ENCODE measurements at places on chromosomes 16 and 17. TPM values are rescaled to one million over a fixed set of nuclear protein-coding genes. Genes with fewer than 3 reads are reported as not detected.

- no peak overlapping the region for H3K27ac ChIP-seq
- no peaks in the 10 kb centered on the region for H3K27me3 ChIP-seq
- H3K36me3 ChIP-seq: no peaks in the 10 kb centered on the region
- H3K4me3 ChIP-seq: no peak overlapping the region
These were observed 4.5 kb upstream of the PRDM7 start for GRCh38 chr16:90081606-90081970.

- no peak for DNase-seq
- no peaks in the 10 kb centered on the region for H3K27me3 ChIP-seq
- no peak overlapping the region for H3K4me3 ChIP-seq
These were observed 126.6 kb upstream of the MED13 start for GRCh38 chr17:62191390-62192361.

- no peak overlapping the region for H3K27ac ChIP-seq
- H3K27me3 ChIP-seq: peaks cover 64% of the 10 kb centered on the region
- H3K36me3 ChIP-seq: no peaks in the 10 kb centered on the region
- no peak overlapping the region for H3K4me3 ChIP-seq
- H3K4me1 ChIP-seq: no peaks in the 10 kb centered on the region
These were observed 68.1 kb upstream of the SEC14L1 start for GRCh38 chr17:77072670-77073069.

KRTAP9-8 gene
- total RNA-seq: not detected

DNA sequence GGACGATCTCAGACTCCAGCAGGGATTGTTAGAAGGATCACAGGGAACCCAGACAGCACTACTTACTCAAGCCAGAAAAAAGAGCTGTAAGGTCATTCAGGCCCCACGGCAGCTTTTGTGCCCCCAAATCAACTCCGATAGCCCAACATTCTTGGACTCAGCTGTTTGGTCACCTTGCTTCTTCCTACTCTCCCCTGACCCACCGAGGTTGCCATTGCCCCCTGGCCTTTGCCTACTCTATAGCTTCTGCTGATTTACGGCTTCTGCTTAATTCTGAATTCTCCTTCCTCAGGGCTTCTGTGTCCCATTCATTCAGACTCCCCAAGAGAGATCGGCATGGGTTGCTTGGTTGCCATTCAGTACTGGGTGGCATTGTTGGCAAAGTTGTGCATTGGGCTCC lies 8.6 kb upstream of the ITPRIPL2 start:
- H3K27me3 ChIP-seq: no peaks in the 10 kb centered on the region
- no peak for DNase-seq
- no peak overlapping the region for H3K4me3 ChIP-seq
- H3K27ac ChIP-seq: no peak overlapping the region

MYLK3 gene
- 220 TPM for total RNA-seq

DNA sequence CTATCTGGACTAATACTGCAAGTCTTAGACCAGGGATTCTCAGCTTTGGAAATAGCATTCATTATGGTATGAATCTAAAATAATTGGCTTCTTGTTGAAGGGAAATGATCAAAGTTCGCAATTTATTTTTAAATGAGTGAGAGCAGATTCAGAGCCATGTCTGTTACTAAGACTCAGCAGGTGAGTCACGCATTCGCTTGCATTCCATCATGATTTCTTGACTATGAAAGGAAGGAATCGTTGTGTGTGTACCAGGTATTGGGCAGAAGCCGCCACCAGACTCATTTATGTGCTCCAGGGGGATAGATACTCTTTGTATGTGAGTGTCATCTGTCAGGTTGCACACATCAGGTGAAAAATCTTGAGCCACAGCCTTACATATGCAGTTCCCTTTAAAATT lies 10.8 kb downstream of the GSG1L2 start:
- no peak overlapping the region for H3K27ac ChIP-seq
- no peak for DNase-seq
- peaks cover 6% of the 10 kb centered on the region for H3K27me3 ChIP-seq
- H3K36me3 ChIP-seq: no peaks in the 10 kb centered on the region

CDH16 gene
- not detected for total RNA-seq

GRCh38 chr16:75296606-75297005 lies 45.2 kb upstream of the BCAR1 start:
- no peaks in the 10 kb centered on the region for H3K27me3 ChIP-seq
- H3K4me3 ChIP-seq: no peak overlapping the region
- DNase-seq: peak; percentile 85
- peak overlapping the region; percentile 51 for H3K27ac ChIP-seq
- peaks cover 16% of the 10 kb centered on the region for H3K4me1 ChIP-seq

DNA sequence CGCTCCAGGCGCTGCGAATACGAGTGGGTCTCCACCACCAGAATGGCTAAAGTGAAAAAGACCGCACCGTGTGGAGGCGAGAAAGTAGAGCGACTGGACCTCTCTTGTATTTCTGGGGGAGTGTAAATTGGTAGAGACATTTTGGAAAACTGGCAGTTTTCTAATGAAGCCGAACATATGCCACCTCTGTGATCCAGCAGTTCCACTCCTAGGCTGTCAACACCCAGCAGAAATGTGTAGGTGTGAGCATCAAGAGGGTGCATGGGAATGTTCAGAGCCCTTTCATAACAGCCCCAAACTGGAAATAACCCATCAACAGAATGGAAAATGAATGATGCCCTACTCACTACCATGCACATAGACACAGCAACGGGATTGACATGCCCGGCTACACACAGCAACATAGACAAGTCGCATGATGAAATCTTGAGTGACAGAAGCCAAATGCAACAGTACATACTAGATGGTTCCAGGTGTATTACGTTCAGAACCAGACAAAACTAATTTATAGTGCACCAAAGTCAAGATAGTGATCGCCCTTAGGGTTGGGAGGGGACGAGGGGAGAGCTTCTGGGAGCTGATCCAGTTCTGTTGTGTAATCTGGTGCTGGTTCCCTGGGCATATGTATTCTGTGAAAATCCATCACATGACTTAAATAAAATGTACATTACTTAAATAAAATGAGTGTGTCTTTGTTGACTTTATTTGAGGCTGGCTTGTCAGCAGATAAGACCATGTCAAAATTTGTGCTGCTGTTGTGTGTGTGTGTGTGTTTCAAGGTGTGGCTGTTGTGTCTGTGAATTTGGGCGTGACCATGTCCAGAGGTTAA lies 877 bp upstream of the BCL7C start:
- H3K27ac ChIP-seq: peak overlapping the region; percentile 92
- peaks cover 40% of the 10 kb centered on the region for H3K4me1 ChIP-seq
- DNase-seq: no peak
- no peaks in the 10 kb centered on the region for H3K27me3 ChIP-seq

GRCh38 chr16:7160093-7160492 lies 172.6 kb upstream of the RBFOX1 start:
- H3K4me3 ChIP-seq: no peak overlapping the region
- no peak overlapping the region for H3K27ac ChIP-seq
- no peaks in the 10 kb centered on the region for H3K4me1 ChIP-seq
- DNase-seq: no peak

DNA sequence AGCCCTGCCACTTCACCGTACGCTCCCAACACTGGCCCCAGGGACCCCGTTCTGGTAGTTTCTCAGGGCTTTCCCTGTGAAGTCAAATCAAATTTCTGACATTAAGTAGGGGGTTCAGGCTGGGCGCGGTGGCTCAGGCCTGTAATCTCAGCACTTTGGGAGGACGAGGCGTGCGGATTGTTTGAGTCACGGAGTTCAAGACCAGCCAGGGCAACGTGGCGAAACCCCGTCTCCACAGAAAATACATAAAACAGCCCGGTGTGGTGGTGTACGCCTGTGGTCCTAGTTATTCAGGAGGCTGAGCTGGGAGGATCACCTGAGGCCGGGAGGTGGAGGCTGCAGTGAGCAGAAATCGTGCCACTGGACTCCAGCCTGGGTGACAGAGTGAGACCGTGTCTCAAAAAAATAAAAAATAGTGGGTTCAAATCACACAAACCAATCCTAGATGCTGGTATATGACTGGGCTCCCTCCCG lies 632 bp downstream of the CYBC1 start:
- H3K27me3 ChIP-seq: no peaks in the 10 kb centered on the region
- H3K4me3 ChIP-seq: peak overlapping the region; percentile 80
- peak; percentile 21 for DNase-seq
- H3K36me3 ChIP-seq: peaks cover 9% of the 10 kb centered on the region
- H3K27ac ChIP-seq: peak overlapping the region; percentile 92
- peaks cover 16% of the 10 kb centered on the region for H3K4me1 ChIP-seq

GRCh38 chr16:81549547-81550431 lies 105.2 kb downstream of the CMIP start:
- peak overlapping the region; percentile 26 for H3K27ac ChIP-seq
- peaks cover 29% of the 10 kb centered on the region for H3K4me1 ChIP-seq
- H3K27me3 ChIP-seq: no peaks in the 10 kb centered on the region
- H3K36me3 ChIP-seq: no peaks in the 10 kb centered on the region
- no peak for DNase-seq

SDR42E1 gene
- total RNA-seq: 1.3 TPM

DNA sequence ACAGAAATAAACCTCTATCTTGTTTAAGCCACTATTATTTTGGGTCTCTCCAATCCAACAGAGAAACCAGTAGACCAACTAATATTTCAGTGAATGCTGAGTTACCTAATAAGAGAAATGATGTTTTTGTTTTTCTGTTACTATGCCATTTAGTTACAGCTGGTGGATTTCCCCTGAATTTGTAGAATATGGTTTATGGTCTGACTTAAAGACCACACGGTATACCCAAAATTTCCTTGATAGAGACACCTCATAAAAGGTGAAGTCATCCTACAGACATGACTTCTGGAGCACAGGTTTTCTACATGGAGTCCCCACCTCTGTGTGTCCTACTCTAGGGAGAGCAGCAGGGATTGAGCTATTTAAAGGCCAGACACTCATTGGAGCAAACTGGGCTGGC lies 13.3 kb downstream of the PIK3R5 start:
- no peaks in the 10 kb centered on the region for H3K36me3 ChIP-seq
- no peaks in the 10 kb centered on the region for H3K4me1 ChIP-seq
- no peak overlapping the region for H3K4me3 ChIP-seq
- H3K27ac ChIP-seq: no peak overlapping the region
- H3K27me3 ChIP-seq: no peaks in the 10 kb centered on the region
- no peak for DNase-seq

DNA sequence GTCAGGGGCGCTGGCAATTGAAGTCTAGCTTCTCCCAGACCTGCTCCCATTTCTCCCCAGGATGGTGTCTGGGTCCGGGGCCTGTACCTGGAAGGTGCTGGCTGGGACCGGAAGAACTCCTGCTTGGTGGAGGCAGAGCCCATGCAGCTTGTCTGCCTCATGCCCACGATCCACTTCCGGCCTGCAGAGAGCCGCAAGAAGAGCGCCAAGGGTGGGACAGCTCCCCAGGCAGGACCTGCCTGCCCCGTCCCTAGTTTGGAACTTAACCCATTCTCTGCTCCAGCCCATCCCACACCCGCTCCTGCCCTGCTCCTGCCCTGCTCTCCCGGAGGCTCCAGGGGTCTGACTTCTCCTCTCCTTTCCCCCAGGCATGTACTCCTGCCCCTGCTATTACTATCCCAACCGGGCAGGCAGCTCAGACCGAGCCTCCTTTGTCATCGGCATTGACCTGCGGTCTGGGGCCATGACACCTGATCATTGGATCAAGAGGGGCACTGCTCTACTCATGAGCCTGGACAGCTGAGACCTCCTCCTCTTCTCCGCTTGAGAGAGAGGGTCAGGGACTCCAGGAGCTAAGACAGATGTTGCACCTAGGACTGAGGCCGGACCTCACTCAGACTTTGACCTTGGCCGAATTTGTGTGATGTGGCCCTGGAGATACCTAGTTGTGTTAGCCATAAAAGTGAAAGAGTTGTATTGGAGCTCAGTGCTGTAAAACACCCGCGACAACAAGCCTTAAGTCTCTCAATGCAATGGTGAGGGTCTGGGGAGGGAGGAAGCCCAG lies 814 bp upstream of the KDM6B start:
- peak overlapping the region; percentile 98 for H3K27ac ChIP-seq
- no peaks in the 10 kb centered on the region for H3K36me3 ChIP-seq
- DNase-seq: no peak
- H3K4me3 ChIP-seq: no peak overlapping the region
- peaks cover 26% of the 10 kb centered on the region for H3K4me1 ChIP-seq

DNA sequence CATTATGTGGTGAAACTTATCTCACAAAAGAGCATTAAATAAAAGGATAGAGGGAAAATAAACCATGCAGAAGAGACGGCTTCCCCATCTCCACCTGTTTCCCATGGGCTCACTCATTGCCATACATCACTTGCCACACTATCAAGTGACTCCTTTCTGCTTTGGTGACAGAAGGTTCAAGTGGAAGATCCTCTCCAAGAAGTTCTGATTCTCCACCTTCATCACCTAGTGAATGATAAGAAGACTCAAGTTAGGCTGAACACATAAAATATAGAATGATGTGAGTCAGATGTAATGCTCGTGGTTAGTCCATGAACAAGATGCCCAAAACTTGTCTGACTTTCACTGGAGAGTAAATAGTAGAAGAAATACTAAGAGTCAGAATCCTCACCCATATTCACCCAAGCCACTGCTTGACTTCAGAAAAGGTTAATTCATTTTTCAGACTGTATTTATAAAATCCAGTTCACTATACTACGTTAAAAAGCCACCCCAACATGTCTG lies 100.1 kb upstream of the TOB1 start:
- no peak overlapping the region for H3K4me3 ChIP-seq
- H3K4me1 ChIP-seq: no peaks in the 10 kb centered on the region
- H3K27ac ChIP-seq: no peak overlapping the region
- H3K27me3 ChIP-seq: no peaks in the 10 kb centered on the region

- no peak for DNase-seq
- H3K4me3 ChIP-seq: no peak overlapping the region
- peaks cover 34% of the 10 kb centered on the region for H3K27me3 ChIP-seq
- H3K36me3 ChIP-seq: no peaks in the 10 kb centered on the region
These were observed 8.5 kb downstream of the EFCAB3 start for GRCh38 chr17:62388856-62389255.

DNA sequence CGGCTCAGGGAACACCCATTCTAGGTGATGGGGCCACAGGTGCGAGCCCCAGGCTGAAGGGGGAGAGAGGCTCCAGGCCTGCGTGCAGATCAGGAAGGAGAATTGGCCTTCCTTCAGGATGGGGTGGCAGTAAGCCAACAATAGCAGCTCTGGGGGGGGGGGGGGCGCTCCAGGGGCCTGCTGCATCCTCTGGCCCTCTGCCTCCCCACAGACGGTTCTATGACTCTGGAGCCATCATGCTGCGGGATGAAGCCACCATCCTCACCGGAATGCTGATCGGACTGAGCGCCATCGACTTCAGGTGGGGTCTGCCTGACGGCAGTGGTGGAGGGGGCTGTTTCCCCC lies 6.1 kb downstream of the RUNDC3A start:
- peaks cover 61% of the 10 kb centered on the region for H3K27me3 ChIP-seq
- no peak for DNase-seq
- no peak overlapping the region for H3K27ac ChIP-seq
- H3K4me1 ChIP-seq: peaks cover 5% of the 10 kb centered on the region
- peak overlapping the region; percentile 24 for H3K4me3 ChIP-seq

MYH1 gene
- not detected for total RNA-seq
